DMS153 (cell line): ENCODE measurements at places on chromosomes 5 and 9.

- no peak for DNase-seq
Observed at GRCh38 chr9:129665389-129665775, at the start of gene PRRX2. Gene PRRX2, plus strand, starts transcription at chr9:129665647. Its CDS starts 221 bp downstream, at chr9:129665868.

DNA sequence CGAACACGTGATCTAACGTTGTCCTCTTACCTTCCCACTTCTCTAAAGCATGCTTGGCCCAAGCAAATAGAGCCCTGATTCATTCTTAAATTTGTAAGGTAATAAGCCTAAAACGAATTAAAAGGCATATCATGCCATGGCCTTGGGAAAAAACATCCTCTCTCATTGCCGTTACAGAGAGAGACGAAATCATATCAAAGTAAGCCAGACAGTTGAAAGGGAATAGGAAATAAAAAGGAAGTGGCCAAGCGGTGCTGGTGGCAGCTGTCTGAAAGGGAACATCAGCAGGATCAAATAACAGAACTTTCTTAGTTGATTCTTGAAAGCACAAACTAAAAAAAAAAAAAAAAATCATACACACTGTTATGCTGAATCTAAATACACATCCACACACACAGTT lies 49.1 kb upstream of the CDH6 start:
- DNase-seq = no peak

- DNase-seq = no peak
Observed at GRCh38 chr5:110351430-110351829, 375.0 kb downstream of the TMEM232 start.

GRCh38 chr5:154112255-154112654 lies 73.5 kb downstream of the MFAP3 start:
- no peak for DNase-seq

DNA sequence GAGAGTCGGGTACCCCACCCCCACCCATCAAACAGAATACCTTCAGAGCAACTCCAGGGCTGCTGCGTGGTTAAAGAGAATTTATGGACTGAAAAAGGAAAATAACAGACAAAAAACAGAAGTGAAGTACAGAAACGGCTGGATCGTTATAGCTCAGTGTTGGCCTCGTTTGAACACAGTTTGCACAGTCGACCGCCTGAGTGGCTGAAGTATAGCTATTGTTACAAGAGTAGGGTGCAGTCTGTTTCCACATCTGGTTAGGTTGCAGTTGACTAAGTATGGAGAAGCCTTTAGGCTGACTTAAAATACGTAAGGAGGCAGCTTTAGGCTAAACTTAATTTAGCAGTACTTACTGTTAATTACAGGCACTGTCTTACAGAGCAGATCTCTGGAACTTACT lies 121.2 kb downstream of the GCNT1 start:
- DNase-seq = no peak

DNA sequence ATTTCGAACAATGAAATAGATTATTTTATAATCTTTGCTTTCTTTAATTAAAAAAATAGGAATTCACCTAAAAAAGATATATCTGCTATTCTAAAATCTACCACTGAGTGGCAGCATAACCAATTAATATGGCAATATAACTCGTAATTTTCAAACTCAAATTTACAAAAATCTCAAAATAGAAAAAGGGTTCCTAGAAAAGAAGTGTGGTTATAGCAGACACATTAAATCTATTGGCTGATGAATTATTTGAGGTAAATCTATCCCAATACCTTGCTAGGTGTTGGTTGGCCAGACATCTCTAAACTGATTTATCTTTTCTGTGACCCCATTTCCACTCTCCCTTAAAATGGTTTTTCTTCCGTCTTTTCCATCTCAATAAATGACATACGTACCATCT lies 30.2 kb upstream of the NRG2 start:
- DNase-seq = no peak

DNA sequence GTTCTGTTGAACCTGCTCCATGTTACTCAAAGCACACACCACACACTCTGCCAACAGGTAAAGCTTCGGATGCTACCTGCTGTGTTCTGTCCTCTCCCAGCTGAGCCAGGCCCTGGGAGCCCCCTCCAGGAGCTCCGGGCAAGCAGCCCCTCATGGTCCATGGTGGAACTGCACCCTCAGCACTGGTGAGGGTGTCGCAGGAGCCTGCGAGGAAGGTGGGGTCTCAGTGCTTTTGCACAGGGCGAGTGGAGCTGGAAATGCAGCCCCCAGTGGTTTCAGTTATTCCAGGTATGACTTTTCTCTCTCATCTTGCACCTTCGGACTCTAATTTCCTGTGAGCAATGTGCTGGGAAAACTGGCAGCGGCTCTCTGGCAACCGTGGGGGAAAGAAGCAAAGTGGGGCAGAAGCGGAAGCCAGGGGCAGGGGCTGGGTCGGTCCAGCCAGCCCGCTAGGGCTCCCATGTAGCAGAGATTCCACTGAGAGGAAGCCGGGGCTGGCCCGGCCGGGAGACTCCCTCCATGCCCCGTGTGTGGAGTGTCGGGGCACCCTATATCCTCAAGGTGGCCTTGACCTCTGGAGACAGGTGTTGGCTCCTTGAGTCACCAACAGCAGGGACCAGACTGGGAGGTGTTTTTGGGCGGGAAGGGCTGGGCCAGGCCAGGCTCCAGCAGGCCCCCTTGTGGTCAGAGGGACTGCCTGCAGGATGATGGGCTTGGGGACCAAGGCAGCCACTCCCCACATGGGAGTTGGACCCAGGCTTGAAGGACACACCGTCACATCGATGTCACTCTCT lies 75.6 kb upstream of the PRSS3 start:
- no peak for DNase-seq

- no peak for DNase-seq
Observed at GRCh38 chr5:431711-432050, 11.3 kb upstream of the EXOC3 start.

DNA sequence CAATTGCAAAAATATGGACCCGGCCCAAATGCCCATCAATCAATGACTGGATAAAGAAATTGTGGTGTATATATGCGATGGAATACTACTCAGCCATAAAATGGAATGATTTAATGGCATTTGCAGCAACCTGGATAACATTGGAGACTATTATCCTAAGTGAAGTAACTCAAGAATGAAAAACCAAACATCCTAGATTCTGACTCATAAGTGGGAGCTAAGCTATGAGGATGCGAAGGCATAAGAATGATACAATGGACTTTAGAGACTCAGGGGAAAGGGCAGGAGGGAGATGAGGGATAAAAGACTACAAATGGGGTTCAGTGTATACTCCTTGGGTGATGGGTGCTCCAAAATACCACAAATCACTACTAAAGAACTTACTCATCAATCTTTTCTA lies 247.6 kb upstream of the FBXL7 start:
- no peak for DNase-seq

- no peak for DNase-seq
Observed at GRCh38 chr5:156254196-156254595, 72.8 kb upstream of the SGCD start.

- DNase-seq = no peak
Observed at GRCh38 chr9:89426384-89426961, 71.4 kb downstream of the SEMA4D start.

DNA sequence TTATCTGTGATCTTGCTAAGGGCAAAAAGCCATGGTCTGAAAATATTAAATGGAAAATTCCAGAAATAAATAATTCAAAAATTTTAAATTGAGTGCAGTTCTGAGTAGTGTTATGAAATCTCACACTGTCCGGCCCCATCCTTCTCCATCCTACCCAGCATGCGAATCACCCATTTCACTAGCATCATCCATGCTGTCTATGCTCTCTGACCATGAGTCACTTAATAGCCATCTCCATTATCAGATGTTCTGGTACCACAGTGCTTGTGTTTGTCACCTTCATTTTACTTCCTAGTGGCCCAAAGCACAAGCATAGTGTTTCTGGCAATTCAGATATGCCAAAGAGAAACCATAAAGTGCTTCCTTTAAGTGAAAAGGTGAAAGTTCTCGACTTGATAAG lies 63.3 kb upstream of the SMC5 start:
- DNase-seq = no peak

GRCh38 chr9:115520646-115521045 lies 402.7 kb upstream of the TNC start:
- no peak for DNase-seq

- no peak for DNase-seq
Observed at GRCh38 chr9:101247297-101247696, 137.5 kb downstream of the BAAT start.

DNA sequence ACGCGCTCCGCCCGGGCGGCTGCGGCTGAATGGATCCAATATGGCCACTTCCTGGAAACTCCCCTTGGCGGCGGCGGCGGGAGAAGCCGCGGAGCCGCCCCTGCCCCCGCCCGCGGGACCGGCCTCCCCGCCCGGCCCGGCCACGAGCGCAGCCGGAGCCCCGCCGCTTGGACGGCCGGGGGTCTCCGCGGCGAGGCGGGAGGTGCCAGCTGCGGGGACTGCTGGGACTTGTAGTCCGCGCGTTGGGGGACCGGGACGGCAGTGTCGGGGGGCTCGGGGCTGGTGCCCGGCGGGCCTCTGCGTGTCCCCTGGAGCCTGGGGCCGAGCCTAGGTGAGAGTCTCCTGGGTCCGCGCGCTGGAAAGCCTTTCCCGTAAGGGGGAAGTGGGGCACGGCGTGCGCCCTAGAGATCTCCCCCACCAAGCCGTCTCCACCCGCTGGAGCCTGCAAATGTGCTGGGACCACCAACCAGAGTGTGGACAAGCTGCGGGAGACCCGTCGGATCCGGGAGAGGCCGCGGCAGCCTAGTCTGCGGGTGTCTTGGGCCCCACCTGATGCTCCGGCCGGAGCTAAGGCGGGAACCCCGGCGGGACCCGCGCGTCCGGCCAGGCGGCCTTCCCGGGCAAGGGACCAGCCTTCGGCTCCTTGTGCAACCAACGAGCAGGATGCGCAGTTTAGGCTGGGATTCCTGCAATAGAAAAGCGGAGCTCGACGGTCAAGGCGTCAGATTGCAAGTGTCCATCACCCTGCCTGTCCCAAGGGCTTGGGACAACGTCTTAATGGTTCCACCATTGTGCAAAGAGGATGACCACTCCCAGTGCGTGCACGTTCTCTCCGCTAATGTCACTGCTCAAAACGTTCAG lies at the start of gene SEPTIN8:
Gene SEPTIN8, minus strand, starts transcription at position 31 of the 861 bp plus-strand sequence. CDS start 102 bp downstream, outside the sequence.
- DNase-seq = no peak

DNA sequence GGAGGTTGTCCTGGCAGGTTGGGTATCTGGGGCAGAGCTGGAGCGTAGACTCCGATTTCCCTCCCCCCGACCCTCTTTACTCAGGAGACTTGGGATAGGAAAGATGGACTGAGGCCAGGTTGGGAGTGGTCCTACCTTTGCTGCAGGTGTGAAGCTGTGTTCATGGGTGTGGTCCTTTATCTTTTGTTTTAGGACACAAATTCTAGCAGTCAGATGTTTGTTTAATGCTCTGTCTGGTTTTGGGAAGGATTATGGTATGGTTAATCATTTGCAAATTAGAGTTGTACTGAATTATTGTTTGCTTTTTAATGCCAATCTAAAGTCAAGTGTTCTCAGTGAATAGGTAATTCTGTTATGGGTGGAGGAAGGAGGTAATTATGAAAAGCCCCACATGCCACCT lies 14.1 kb upstream of the FAM120AOS start:
- no peak for DNase-seq

DNA sequence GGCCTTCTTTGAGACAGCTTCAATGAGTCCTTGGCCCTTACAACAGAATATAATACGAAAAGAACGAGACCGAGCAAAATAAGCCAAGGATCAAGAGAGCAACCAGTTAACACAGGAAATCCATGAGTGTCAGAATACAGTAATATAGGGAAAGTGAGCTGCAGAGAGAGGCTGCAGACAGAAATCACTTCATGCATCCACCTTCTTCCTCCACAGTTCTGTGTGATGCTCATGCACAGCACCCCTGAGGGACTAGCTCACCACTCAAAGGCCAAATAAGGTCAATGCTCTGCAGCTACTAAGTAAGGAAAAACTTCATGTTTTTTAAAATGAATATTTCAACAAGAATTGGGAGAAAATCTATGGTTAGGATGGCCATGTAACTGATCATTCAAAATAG lies 257.1 kb downstream of the MCTP1 start:
- DNase-seq = no peak

DNA sequence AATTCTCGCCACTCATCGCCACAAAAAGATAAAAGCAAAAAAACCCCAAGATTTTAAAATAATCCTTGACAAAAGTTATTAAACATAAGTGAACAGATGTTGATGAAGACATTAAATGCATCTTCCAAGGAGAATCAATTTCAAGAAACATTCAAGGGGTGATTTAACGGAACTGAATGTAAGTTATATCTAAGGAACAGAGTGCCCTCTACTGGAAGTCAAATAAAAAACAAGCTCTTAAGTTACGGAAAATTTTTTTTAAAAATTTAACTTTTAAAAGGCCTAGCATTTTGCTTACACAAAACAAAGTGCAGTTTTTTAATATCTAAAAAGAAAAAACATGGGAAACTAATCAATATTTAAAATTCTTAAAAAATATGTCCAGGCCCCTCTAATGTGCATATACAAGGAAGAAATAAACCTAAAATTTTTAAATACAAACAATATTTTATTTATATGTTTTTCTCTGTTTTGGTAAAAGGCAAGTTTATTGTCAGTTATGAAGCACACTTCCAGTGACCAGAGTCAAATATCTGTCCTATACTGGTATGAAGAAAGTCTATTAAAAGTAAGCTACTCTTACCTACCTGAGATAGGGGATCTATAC lies 28.0 kb downstream of the TEX10 start:
- DNase-seq = no peak

DNA sequence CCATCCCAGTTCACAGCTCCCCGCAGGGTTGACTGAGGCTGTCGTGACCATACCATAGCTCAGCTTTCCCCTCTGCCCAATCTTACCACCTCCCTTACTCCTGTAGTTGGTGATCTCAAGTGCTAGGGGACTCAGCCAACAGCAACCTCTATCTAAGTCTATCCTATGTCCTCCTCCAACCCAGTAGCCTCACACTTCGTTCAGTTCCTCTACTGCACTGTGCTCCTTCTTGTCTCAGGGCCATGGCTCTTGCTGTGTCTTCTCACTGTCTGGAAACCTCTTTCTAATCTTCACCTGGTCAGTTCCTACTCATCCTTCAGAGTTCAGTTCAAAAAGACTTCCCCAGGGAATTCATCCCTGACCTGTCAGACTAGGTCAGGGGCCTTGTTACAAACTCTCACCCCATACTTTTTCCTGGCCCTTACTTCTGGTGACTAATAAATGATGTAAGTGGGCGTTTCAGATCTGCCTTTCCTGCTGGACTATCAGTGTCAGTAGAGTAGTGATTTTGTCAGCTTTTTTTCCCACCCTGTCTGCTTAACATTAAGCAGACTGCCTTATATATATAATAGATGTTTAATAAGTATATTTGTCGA lies 53.6 kb upstream of the NR3C1 start:
- no peak for DNase-seq

DNA sequence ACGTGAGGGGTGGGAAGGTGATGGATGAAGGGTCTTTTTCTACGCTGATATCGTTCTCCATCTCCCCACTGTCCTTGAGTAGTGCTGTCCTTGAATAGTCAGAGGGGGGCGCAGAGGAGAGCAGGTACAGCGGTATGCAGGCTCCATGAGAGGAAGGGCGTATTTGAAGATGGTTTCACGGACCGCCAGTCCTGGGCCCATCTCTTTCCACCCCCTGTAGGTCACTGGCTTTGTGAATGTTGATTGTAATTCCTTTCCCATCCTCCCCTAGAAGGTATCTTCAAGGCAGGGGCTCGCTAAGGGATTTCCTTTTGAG lies 40.8 kb upstream of the DAB2IP start:
- no peak for DNase-seq

GRCh38 chr5:128632264-128632663 lies 94.2 kb upstream of the FBN2 start:
- no peak for DNase-seq

GRCh38 chr5:6202968-6203365 lies 175.4 kb downstream of the MED10 start:
- DNase-seq = no peak

- DNase-seq = no peak
Observed at GRCh38 chr5:52776116-52776515, 11.6 kb upstream of the ITGA1 start.
